Activated T-cell treated with anti-CD3 and anti-CD28 coated beads, Interleukin-2, amount 50 U/mL, for 48 hours (primary cell): ENCODE measurements at places on chromosomes 16 and 17.

DNA sequence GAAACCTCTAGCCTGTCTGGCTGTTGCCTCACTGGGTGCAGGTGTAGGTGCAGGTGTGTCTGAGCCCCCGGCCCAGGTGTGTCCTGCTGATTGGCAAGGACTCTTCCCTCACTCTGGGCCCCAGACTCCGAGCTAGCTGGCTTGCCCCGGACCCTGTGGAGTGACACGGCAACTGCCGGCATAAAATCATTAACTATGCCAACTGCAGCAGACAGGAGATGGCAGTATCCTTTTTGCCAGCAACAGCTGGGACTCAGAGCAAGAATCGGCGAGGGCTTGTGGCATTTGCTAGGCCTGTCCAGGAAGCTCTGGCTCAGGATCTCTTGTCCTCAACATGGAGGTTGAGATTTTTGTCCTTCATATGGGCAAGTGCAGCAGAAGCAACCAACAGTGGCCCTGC is 20.8 kb downstream of the CIAPIN1 start:
- no peak for DNase-seq

- DNase-seq = no peak
Observed at GRCh38 chr16:7910116-7910515, 577.5 kb downstream of the RBFOX1 start.

- no peak for DNase-seq
Observed at GRCh38 chr17:1915889-1916288, 86.1 kb downstream of the RPA1 start.

GRCh38 chr17:79155701-79156100 is 81.1 kb downstream of the ENGASE start:
- no peak for DNase-seq

DNA sequence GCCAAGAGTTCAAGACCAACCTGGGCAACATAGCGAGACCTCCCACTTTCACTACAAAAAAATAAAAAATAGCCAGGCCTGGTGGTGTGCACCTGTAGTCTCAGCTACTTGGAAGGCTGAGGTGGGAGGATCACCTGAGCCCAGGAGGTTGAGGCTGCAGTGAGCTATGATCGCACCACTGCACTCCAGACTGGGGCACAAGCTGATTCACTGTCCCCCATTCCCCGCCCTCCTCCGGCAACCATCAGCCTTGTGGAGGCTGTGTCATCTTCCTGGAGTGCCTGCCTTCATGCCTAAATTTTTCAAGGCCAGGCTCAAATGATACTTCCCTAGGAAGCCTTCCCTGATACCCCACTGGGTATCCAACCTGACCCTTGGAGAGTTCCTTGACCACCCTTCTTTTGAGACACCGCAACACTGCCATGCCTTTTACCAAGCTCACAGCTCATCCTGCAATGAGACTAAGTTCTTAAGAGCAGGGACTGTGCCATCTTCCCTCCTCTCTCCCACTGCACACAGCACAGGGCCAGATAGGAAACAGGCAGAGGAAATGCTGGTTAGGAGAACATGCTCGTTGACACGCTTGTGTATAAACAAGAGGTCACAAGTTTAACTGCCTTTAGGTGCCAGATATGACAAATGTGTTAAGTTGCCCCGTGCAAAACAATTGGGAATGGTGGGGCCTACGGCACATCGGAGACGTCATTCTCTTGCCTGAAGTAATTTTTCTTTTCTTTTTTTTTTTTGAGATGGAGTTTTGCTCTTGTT is 3.9 kb upstream of the SRCAP start:
- no peak for DNase-seq

DNA sequence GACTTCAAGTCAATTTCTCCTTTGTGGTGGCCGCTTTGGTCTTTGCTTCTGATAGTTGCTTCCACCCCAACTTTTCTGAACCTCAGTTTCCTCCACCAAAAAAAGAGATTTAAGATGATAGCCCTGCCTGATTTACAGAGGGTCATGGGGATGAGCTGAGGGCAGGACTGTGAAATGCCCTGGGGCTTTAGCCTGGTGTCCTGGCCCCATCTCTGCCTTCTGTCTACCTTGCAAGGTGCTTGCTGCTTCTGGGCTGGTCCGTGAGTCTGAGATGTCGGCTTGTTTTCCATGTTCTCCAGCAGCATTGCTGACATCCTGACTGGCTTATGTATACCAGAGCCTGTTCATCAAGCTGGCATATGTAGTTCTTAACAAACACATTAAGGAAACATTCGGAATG is 191.9 kb upstream of the MPHOSPH6 start:
- DNase-seq = no peak

GRCh38 chr16:3482659-3483241 is 12.5 kb downstream of the C16orf90 start:
- no peak for DNase-seq

DNA sequence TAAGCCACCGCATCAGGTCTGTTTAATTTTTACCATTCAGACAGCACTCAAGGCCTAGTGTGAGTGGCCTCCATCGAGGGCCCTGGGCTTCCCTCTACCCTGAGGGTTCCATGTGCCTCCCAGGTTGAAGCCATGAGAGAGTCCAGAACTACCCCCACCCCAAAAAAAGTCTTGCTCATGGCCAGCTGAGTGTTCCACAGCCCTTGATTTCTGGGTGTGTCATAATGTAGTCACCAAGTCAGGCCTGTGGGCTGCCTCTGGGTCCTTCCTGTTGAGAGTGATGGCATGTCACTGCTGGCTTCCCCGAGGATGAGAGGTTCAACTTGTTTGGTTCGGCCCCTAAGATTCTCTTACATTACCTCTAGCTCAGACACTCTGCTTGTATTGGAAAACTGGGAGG is 100.6 kb downstream of the PITPNC1 start:
- DNase-seq = peak; percentile 74

DNA sequence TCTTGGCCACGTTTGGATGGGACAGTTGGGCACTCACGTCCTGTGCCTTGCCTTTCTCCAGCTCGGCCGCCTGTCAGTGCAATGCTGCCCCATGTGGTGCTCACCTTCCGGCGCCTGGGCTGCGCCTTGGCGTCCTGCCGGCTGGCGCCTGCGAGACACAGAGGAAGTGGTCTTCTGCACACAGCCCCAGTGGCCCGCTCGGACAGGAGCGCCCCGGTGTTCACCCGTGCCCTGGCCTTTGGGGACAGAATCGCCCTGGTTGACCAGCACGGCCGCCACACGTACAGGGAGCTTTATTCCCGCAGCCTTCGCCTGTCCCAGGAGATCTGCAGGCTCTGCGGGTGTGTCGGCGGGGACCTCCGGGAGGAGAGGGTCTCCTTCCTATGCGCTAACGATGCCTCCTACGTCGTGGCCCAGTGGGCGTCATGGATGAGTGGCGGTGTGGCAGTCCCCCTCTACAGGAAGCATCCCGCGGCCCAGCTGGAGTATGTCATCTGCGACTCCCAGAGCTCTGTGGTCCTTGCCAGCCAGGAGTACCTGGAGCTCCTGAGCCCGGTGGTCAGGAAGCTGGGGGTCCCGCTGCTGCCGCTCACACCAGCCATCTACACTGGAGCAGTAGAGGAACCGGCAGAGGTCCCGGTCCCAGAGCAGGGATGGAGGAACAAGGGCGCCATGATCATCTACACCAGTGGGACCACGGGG is 7.1 kb downstream of the ACSF3 start:
- no peak for DNase-seq

DNA sequence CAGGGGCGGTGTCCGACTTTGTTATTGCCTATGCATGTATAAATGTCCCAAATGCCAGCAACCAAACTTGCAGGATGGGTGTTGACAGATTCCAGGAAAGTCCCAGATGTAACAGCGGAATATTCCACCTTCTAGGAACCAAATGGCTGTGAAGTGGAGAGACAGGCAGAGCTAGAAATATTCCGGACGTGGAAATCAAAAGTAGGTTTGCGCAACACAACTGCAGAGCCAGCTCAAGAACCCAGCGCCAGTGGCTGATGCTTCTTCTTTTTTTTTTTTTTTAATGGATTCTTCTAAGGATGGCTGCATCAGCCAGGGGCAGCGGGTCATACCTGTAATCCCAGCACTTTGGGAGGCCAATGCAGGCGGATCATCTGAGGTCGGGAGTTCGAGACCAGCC is 601.7 kb downstream of the MAF start:
- DNase-seq = no peak

GRCh38 chr16:72658888-72659717 is 388.8 kb downstream of the ZFHX3 start:
- no peak for DNase-seq

DNA sequence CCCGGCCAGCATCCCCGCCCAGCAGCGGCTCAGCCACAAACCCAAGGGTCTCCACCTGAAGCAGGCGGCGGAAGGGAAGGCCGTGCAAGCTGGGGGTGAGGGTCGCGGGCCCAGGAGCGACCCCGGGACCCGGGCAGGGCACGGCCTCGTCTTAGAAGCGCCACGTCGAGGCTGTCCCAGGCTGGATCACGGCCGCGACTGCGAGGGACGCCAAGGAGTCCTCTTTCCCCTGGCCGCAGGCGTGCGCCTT is 538 bp upstream of the CCNF start:
- no peak for DNase-seq

DNA sequence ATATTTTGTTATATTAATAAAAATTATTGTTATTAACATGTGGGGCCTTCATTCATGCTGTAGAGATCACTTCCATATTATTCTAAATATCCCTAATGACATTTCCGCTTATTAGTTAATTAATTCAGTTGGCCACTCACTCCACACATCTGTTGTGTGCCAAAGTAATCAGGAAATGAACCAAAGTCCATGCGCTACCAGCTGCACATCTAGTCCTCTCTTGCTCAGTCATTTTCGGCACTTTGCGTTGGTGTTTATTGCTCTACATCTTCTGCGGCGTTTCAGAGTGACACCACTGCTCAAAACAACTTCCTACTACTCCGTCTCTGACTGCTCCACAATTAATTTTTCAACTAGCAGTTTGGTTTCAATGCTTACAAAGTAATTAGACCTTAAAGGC is 101.4 kb upstream of the ZFHX3 start:
- no peak for DNase-seq

DNA sequence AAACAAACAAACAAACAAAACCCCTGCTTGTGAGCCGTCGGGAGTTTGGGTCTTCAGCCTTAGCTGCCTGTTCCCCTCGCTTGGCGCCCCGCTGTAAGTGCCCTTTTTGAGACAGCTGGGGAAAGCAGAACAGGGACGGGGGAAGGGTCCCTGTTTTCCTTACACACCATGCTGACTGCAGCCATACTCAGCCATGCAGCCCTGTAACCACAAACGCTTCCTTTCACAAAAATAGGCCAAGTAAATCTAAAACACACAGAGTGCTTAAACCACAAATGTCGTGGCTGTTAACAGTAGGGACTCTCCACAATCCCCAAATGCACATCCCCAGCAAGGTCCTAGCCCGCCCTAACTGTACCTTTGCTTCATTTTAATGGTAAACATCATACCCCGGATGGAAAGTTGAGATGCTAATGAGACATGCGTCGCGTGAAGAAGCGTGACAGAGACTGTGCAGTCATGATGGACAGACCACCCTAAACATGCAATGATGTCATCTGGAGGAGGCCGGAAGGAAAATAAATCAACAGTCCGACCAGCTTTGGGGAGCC is 129.9 kb downstream of the MGAT5B start:
- DNase-seq = peak; percentile 59

DNA sequence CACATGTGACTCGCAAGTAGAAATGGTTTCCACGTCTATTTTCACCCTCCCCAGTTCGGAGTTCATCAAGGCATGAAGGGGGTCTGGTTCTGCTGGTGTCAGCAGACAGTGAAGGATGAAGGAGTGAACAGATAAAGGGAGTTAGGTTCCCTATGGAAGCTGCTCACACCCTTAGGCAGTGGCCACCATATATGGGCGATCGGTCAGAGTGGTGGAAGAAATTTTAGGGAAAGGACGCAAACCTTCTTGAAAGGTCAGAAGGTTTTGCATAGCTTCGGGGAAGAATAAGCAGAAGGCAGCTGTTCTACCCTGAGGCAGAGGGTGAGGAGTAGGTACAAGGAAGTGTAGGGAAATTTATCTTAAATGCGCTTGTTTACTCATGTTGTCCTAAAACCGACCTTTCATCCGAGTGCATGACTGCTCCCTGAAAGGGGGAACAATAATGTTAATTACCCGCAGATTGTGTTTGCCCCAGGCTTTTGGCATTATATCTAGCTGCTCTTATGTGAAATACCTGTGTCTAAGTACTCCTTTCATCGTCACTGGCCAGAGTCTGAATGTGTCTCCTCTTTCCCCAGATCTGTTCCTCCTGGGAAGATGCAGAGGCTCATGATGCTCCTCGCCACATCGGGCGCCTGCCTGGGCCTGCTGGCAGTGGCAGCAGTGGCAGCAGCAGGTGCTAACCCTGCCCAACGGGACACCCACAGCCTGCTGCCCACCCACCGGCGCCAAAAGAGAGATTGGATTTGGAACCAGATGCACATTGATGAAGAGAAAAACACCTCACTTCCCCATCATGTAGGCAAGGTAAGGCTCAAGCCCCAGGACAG is 12.5 kb downstream of the CDH5 start:
- no peak for DNase-seq

DNA sequence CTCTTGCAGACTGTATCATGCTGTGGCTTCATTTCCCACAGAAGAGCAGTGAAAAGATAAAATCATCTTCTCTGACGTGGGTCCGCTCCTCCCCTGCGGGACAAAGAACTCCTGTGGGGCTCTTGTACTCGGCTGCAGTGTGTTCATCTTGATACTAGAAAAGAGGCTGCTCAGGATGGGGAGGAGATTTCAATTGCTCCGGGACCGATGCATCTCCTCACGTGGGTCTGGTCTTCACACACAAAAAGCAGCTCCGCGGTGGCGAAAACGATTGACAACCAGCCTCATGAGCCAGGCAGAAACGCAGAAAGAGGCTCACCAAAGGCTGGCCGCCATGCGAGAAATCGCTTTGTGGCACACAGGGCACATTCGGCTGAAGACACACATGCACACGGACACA is 14.4 kb upstream of the KCNJ18 start:
- DNase-seq = no peak

GRCh38 chr17:44000141-44000860 is 4.1 kb upstream of the NAGS start:
- no peak for DNase-seq

- DNase-seq = no peak
Observed at GRCh38 chr16:1099189-1100083, 3.4 kb upstream of the C1QTNF8 start.

DNA sequence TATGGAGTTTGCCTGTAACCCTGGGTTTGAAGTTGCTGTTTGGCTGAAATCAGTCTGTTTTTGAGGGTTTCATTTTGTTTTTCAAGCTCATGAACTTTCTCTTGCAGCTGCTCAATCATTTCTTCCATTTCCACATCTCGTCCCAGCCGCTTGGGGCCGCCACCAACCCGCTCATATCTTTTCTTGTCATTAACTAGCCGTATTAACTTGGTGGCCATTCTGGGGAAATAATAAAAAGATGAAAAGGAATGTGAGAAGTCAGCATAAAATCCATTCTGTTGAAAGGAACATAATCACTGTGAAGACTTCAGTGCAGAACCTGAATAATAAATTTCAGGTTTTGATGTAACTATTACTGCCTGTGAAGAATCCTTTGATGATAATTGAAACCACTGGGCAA is 11.5 kb downstream of the RPGRIP1L start:
- no peak for DNase-seq

- DNase-seq = peak; percentile 73
Observed at GRCh38 chr17:73211745-73212144, 18.9 kb downstream of the COG1 start.
